GDM1 (cell line): ENCODE measurements at places on chromosomes 12 and 14.

- no peak for DNase-seq
Observed at GRCh38 chr12:77161944-77162343, 96.6 kb upstream of the E2F7 start.

- DNase-seq, result no peak
Observed at GRCh38 chr14:32303865-32304264, 25.2 kb upstream of the AKAP6 start.

DNA sequence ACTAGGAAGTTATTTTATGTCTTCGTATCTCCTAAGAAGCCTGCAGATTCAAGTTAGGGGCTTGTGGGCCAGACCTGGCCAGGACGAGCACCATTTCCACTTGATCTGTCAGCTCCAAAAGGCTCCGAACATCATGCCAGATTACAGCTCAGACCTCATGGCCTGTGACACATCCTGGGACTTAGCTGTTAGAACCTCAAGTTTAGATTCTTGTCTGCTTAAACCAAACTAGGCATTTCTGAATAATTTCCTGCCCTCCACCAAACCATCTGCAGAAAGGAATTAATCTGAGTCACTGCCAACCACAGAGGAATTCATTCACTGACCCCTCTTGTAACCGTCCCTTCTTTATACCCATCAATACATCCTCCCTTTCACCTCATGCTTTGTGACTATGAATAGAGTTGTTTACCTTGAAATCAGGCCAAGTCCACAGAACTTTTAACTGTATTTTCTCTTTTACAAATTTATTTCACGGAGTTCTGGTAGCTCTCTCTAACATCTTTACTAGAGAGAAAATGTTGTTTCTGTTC is 120.3 kb downstream of the FBXL14 start:
- DNase-seq, result no peak

GRCh38 chr14:68477461-68478085 is 315.3 kb downstream of the ZFP36L1 start:
- DNase-seq, result no peak

GRCh38 chr14:50620341-50620740 is 47.8 kb downstream of the SAV1 start:
- no peak for DNase-seq

DNA sequence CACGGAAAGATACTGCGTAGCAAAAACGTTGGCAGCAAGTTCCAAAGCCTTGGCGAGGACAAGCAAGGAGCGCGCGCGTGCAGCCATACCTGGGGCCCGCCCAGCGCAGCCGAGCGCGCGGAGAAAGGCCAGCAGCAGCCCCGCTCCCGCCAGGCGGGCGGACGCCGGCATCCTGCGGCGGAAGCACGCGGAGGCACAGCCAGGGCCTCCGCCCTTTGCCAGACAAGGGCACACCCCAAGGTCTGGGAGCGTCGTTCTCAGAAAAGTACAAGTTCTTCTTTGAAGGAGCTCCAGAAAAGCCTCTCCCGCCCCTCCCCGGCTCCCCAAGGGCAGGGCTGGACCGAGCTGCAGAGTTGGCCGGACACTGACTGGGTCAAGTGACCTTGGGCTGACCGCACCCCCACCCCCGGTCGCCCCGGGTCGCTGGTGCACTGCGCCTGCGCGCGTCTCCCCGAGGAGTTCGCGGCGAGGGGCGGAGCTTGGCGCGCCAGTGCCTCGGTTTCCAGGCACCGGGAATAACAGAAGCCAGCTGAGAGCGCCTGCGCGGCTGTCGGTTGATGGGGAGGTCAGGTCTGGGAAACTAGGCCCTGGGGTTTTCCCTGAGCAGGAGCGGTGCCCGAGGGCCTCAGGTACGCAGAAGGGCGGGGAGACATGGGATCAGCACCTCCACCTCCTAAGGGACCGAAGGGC is at the start of gene ZC2HC1C:
Gene ZC2HC1C, plus strand, starts transcription at position 521 of the 690 bp plus-strand sequence. CDS start 933 bp downstream, outside the sequence.
- DNase-seq, result no peak
